ENCODE measurements at places on chromosomes 7 and 10.

- peak; percentile 89 for DNase-seq
Observed at GRCh38 chr7:74587435-74588126, 69.9 kb upstream of the GTF2I start.

DNA sequence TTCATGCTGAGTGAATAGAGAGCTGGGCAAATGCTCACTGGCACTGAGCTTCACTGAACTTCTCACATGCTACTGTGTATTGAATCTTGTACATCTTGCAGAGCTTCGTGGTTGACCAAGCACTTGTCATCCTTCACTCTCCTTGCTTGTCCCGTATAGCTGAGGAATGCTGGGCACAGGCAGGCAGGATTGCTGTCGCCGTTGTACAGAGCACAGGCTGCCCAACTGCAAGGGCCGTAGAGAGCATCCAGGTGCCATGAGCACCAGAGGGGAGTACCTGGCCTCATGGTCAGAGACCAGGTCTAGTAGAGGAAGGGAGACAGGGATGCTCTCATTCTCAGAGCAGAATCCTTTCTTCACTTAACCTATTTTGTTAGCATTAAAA, 99.8 kb upstream of the RET start:
- no peak for DNase-seq

DNA sequence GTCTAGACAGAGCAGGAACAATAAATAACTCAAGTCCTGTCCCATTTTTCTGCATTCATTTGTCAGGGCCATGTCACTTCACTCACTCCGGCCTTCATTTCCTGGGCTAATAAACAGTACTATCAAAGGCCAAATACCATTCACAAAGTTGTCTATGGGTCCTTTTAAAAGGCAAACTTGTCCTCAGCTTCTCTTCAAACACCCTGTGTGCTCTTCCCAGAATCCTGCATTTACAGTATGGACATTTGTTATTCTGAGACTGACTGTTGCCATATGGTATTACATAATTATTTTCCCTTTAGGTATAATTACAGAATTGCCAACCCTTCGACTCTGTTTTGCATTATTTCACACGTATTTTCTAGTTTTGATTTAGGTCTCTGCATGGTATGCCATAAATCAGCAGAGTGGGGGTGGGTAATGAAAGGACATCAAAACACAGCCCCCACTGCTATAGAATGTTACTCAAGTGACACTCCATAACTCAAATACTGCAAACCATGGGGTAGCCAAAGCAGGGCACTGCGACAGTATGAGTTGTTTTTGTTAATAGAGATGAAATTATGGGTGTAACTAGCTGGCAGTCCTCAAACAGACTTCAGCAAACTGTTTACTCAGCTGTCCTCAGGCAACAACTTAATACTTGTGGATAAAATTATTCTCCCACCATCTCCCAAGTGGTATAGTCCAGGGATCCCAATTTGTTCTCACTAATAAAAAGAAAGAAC, 183.7 kb downstream of the TRIL start:
- no peak for DNase-seq

GRCh38 chr10:3484306-3485056, 300.5 kb downstream of the KLF6 start:
- no peak for DNase-seq
